Activated T-cell treated with anti-CD3 and anti-CD28 coated beads for 48 hours (primary cell): ENCODE measurements at places on chromosomes 1 and 21.

- no peak for DNase-seq
These were observed 92.9 kb upstream of the TTC39A start for GRCh38 chr1:51423073-51423821.

DNA sequence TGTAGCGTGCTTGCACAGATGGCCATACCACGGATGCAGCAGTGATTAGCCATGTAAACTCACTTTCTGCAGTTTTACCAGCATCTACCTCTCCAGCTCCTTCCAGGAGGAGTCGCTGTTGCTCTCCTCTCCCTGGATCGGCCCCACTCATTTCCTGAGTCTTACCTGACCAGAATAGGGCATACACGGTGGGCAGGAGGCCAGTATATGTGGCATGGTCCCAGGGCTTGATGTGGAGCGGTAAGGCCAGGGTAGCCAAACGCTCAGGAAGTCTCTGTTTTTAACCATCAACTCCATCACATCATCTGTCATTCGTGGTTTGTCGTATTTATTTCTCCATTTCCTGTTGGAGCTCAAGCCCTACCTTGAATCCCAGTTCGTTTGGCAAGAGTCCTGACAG, 163.4 kb upstream of the USP24 start:
- peak; percentile 38 for DNase-seq

DNA sequence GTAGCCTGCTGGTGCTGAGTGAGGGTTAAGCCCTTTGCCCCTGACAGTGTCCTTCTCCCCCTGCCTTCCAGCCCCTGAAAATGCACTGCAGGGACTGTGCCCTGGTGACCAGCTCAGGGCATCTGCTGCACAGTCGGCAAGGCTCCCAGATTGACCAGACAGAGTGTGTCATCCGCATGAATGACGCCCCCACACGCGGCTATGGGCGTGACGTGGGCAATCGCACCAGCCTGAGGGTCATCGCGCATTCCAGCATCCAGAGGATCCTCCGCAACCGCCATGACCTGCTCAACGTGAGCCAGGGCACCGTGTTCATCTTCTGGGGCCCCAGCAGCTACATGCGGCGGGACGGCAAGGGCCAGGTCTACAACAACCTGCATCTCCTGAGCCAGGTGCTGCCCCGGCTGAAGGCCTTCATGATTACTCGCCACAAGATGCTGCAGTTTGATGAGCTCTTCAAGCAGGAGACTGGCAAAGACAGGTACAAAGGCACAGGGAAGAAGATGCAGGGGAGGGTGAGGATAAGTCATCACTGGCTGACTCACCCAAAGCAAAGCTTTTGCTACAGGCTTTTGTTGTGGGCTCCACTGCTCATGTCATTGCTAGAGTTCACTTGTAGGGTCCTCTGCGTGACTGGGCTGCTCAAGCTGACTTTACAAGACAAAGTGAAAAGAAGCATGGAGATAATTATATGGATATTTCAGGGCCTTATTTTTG, 174.9 kb downstream of the PIGK start:
- no peak for DNase-seq

DNA sequence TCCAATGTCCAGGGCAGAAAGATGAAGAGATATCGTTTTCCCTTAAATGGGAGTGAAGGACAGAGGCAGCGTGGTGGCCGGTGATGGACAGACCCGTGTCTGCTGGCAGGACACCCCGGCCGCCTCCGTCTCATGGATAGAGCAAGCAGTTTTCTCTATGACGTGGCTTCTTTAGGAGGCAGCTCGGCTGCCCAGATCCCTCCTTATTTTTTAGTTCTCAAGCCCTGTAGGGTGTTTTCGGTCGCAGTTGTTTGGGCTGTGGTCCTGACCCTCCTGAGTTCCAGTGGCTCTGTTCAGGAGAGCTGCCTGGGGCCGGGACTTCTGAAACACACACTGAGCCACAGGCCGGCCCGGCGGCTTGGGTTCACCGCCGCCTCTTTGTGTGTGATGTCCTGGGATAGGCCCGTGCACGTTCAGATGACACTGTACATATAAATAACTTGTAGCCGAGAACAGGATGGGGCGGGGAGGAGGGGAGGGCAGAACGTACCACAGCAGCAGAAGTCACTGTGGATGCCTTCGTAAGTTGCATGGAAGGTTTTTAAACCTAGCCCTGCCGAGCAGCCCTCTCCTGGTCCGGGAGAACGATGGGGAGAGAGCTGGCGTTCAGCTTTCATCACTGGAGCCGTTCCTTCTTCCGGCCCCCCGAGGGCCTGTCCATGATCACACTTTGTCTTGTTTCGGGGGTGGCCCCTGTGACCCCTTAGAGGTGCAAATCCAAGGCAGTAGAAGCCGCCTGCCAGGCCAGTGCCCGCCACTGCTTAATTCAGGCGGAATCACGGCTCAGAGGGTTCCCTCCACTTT, 65.2 kb downstream of the SIK1 start:
- peak; percentile 12 for DNase-seq

GRCh38 chr1:998995-999724, 737 bp downstream of the HES4 start:
- DNase-seq: no peak
